ENCODE measurements at places on chromosomes 13 and 19.

DNA sequence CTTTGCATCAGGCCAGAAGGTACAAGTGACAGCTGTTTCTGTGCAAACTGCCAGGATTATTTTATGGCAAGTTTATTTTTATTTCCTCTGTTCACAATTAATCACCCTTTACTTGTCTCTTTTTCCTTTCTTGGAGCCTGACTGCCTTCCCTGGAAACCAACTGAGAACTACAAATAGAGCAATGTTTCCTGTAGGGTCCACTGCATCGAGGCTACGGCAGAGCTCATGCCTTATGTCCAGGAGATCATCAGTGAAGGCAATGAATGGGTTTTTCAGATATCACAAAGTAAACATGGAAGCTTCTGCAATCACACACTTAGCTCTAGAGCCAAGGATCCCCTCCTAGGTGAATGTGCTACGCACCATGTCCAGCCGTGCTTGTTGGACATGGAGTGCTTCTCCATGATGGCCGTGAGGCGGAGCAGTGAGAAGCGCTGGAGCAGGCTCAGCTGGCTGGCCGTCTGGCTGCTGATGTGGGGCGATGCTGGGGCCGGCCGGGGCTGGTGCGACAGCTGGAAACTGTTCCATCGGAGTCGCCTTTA, 110.9 kb downstream of the KL start:
- DNase-seq: no peak

DNA sequence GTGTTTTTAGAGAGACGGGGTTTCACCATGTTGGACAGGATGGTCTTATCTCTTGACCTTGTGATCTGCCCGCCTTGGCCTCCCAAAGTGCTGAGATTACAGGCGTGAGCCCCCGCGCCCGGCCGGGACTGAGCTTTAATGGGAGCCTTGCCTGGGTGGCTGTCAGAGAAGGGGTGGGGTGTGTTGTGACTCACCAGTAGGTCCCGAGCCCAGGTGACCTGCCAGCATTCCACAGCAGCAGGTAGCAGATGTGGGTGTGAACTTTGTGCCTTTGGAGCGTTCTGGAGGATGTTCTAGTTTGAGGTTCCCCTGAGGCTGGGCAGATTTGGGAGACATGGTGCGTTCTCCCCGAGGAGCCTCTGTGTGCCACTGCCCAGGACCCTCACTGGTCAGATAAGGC, 7.1 kb upstream of the EPN1 start:
- DNase-seq: no peak

DNA sequence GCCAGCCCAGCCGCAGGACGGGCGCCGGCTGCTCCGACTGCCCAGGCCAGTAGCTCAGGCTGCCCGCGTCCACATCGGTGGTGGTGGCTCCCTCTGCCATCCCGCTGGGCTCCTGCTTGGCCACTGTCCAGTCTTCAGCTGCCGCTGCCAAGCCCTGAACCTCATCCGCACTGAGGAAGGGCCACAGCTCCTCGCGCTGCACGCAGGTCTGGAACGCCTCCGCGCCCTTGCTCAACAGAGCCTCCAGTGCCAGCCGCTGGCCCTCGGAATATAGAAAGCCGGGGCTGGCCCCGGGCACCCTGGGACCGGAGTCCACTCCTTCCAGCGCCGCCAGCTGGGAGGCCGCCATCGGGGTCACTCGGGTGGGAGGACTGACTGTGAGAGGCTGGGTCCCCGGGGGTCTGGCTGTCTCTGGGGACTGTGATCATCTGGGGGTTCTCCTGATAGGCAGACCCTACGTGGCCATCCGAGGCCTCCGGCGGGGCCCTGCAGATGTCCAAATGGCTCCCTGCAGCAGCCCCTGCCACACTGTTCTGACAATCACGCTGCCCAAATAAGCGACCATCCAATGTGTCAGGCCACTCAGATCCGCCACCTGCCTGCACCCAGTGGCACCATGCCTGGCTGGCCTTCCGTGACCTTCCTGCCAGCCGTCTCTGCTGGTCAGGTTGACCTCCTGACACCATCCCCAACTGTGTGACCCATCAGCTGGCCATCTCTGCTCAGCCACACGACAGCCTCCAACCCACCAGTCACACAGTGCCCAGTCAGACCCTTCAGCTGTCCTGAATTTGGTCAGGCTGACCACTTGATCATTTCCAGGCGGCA, 1.6 kb downstream of the FAM83E start:
- DNase-seq: no peak

- DNase-seq: no peak
Measured at GRCh38 chr13:60139272-60139671, 24.5 kb downstream of the DIAPH3 start.

- no peak for DNase-seq
Measured at GRCh38 chr13:22227895-22228294, 557.0 kb downstream of the FGF9 start.

DNA sequence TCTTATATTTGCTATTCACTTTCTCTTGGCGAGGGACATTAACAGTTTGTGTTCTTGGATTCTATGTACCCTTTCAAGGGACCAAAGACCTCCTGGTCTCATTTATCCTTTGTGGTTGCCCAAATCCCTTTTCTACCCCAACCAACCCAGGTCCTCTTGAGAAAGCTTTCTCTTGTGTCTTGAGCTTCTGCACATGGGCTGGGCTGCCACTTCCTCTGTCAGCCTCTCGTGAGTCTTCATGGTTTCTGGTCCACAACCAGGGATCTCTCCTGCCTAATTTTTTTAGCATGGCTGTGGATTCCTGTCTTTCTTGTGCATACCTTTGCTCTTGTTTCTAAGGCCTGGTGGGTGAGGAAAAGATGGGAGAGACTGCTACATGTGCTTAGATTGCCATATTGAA, 14.9 kb downstream of the TIMM13 start:
- DNase-seq: no peak

DNA sequence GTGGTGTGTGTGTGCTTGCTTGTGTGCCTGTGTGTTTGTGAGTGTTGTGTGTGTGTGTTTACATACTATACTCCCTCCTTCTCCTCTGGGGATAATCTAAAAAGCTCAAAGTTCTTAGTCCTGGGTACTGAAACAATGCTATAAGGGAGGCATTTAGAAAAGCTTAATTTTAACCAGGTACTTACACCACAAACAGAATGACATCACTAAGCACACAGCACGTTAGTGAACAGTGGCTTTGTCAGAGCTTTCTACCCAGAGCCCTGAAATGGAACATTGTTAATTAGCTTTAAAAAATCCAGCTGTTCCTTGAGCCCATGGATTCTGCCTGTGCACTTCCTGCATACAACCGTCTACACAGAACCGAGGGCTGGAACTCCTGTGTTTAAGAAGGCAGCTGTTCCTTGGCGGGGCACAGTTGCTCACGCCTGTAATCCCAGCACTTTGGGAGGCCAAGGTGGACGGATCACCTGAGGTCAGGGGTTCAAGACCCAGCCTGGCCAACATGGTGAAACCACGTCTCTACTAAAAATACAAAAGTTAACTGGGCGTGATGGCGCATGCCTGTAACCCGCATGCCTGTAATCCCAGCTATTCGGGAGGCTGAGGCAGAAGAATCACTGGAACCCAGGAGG, 69.6 kb upstream of the RNF113B start:
- no peak for DNase-seq

GRCh38 chr13:112761701-112762689, 72.2 kb downstream of the ATP11A start:
- no peak for DNase-seq

DNA sequence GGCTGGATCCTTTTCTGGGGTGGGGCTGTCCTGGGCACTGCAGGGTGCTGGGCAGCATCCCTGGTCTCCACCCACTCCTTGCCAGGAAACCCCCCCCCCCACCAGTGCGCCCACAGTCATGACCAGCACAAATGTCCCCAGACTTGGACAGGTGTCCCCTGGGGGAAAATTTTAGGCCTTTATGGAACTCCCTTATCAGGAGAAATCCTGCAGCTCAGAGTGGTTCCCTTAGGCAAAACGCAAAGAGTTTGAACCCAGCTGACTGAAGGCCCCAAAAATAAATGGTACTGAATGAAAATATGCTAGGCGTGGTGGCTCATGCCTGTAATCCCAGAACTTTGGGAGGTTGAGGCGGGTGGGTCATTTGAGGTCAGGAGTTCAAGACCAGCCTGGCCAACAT, 51.8 kb downstream of the GADD45B start:
- DNase-seq: no peak

- DNase-seq: no peak
Measured at GRCh38 chr13:24671386-24672113, 8.7 kb upstream of the ATP12A start.

DNA sequence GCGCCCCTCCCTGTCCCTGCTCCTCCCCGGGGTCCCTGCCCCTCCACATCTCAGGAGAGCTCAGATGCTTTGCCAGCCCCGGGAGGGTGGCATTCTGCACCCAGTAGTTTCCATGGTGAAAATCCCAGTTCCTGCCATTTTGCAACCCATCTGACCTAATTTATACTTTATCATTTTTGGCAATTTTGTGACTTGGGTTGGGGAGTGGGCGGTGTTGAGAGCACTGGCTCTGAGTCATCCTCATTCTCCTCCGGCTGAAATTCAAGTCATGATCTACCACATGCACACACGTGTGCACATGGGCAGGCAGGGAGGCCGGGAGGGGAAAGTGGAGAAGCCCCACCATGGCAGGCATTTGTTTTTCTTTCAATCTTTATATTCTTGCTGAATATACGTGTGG, 208.6 kb downstream of the URI1 start:
- no peak for DNase-seq

- DNase-seq: no peak
Measured at GRCh38 chr13:44054525-44054924, 174.8 kb downstream of the LACC1 start.

DNA sequence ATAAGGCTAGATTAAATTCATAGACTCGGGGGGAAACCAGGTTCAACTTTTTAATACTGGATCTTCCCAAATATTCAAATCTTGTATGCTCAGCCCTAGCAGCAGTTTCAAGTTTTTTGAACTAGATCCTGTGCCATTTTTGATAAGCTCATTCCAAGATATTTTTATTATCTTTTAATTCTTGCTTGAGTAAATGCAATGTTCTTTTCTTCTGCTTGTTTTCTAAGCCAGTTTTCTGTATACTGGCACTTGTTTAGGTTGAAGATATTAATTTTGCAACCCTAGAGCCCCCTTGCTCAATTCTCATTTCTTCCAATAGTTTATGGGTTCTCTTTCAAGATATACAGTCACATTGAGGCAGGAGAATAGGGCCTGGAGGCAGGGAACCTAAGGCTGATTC, 13.1 kb upstream of the PNMA8C start:
- no peak for DNase-seq

DNA sequence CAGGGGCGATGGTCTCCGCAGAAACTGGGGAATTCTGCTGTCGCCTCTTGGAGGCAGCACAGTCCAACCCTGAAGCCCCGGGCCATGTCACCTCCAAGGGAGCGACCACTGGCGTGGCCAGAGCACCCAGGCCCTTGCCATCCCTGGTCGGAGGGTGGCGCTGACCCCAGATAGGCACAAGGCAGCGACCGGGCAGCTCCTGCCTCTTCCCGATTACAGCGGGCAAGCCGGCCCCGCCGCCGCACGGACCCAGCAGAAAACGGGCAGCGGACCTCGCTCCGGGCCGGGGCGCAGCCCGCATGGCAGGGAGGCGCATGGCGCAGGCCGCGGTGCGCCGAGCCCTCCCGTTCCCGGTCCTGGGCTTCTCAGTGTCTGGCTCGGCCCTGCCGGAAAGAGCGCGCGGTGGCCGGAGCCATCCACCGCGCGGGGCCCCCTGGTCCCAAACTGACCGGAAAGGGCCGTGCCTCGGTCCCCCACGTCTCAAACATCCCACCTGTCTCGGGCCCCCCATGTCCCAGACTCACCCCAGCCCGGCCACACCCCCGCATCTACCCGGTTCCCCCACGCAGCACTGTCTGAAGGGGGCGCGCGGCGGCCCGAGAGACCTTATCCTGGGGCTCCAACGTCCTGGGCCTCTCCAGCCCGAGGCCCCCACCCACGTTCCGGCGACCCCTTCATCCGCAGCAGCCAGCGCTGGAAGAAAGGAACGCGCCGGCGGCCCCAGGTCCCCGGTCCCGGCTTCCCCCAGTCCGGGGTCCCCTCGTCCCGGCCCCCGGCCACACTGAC, 727 bp downstream of the CERS1 start:
- no peak for DNase-seq

GRCh38 chr19:56148096-56148495, 7.0 kb downstream of the ZNF444 start:
- DNase-seq: no peak

DNA sequence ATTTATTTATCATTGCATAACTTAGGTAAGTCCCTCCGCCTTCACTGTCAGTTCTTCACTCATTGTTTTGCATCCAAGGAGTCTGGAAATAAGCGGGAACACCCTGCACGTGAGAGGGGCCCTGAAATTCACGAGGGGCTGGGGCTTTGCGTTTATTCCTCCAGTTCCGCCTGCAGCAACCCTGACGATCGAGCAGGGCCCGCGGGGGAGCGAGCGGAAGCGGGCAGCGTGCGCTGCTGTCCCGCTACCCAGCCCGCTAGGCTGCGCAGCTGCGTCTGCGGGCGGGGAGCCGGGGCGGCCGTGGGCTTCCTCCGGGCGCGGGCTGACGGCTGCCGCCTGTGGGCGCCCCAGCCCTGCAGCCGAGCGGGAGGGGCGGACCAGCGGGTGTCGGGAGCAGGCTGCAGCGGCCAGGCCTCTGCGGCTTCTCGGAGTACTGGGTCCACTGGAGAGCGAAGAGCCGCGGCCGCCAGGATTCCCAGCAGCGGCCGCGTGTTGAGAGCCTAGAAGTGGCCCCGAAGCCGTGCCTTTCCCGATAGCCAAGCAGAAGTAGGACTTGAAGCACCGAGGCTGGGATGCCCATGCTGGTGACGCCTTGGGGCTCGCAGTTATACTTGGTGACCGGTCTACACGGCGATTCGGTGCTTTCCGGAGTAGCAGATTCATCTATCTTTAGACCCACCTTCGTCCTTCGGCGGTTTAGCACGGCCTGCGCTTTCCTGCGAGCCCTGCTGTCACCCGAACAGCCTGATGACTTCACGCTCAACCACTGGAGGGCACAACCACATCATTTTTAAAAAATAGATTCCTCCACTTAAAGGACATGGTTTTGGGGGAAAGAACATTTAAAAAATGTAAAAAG, 32.9 kb upstream of the SACS start:
- peak; percentile 67 for DNase-seq

DNA sequence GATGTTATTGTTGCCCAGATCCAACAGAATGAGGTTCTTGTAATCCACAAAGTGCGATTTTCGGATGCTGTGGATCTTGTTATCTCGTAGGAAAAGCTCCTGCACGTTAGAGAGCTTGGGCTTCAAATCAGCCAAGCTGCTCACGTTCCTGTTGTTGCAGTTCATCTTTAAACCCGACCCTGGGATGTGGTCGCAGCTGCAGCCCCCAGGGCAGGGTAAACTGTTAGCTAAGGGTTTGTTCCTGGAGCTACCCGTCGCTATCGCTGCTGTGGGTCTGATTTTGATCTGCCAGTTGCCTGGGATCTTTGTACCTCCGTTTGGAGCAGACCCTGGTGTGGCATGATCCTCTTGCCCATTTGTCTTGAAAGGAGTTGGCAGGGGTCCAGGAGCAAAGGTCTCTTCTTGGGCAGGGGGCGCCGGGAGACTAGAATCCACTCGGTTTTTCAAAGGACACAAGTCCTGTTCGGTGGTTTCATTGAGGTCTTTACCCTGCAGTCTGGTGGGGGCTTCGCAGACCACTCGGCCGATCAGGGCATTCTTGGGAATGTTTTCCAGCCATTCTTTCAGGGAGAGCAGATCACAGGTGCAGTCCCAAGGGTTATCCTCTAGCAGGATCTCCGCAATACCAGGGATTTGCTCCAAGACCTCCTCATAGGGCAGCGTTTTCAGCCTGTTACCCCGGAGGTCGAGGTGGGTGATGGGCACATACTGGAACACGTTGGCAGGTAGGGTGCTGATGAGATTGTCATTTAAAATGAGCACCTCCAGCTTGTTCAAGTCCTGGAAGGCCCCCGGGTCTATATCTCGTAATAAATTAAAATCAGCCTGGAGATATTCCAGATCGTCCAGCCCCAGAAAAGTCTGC, 1.8 kb downstream of the SLITRK1 start:
- no peak for DNase-seq
